ENCODE measurements at places on chromosomes 3 and 15.

- DNase-seq, result no peak
Measured at GRCh38 chr15:100765467-100766241, 114.0 kb upstream of the ALDH1A3 start.

- no peak for DNase-seq
Measured at GRCh38 chr15:31345606-31346366, 19.2 kb downstream of the KLF13 start.

- peak; percentile 81 for DNase-seq
Measured at GRCh38 chr15:92907896-92908712, 8.0 kb downstream of the CHD2 start.

DNA sequence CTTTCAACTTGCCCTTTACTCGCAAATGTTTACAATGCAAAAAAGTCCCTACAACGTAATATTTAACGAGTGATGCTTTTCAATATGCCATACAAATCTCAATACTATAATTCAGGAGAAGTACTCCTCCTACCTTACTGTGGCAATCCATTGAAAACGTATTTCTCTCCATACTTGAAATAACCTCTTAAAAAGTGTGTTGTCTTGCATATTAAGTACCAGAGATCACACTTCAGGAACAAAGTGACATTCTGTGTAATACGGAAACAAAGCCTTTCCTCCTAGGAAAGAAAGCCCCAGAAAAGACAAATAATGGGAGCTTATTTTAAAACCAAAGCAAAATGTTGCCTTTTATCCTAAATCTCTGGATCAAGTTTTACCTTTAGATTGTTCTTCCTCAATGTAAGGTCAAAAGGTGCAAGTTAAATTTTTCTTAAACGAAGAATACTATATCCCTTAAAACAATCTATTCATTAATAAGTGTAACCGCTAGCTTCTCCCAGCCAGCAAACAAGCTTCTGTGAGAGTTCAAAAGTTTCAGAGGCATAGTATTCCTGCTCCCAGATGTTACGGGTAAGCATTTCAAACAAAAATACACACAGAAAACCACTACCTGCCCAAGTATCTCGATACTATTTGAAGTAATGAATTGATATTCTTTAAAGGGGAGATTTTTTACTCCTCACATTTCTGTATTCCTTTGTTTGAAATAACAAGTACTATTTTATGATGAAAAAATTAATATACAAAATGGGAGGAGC, 1.7 kb downstream of the TJP1 start:
- no peak for DNase-seq

- peak; percentile 44 for DNase-seq
Measured at GRCh38 chr3:37198996-37199395, 24.6 kb upstream of the LRRFIP2 start.

GRCh38 chr3:45477041-45477725, 88.8 kb downstream of the LARS2 start:
- DNase-seq, result no peak

DNA sequence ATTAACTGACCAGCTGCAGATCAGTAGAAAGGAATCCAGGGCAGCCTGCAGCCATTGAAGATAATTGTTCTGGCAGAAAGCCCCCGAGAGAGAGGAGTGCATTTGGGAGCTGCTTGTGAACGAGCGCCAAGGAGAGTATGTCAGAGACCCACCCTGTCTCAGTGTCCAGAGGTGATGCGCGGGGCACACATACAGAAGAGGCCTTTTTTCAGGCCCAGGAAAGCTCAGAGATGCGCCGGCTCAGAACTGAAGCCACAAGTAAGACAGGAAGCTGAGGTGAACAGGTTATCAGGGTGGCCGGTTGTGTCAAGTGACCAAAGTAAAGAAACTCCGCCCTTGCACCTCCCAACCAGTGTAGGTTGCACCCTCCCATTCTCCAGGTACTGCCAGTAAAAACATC, 59.8 kb upstream of the HEG1 start:
- peak; percentile 60 for DNase-seq

DNA sequence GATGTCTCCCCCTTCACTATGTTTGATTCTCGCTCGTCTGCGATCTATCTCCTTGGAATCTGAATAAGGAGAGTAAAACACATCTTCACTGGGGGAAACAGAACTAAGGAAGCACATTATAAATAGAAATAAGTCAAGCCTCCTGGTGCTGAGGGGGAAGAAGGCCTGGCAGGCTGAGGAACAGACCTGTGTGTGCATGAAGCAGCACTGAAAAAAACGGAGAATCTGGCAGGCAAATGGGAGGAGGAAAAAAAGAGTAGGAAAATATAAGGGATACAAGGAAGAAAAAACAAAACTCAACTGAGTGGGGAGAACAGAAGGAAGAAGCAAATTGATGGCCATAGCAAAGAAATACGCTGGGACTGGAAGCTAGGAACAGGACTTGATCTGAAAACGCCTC, 25.7 kb downstream of the PARP16 start:
- no peak for DNase-seq

DNA sequence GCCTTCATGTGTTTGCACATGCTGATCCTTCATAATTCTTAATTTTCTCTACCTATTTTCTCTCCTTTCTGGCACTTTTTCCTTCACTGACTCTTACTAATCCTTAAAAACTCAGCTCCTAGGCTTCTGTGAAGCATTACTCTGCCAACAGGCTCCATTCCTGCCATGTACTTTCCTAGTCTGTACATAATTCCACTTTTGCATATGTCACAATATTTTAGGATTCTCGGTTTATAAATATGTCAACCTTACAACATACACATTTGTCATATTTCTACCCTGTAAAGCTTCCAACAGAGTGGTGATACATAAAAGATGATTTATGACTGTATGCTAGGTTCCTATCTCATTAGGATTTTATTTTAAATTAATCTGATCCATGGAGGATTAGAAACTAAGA, 38.2 kb upstream of the AGTR1 start:
- no peak for DNase-seq

DNA sequence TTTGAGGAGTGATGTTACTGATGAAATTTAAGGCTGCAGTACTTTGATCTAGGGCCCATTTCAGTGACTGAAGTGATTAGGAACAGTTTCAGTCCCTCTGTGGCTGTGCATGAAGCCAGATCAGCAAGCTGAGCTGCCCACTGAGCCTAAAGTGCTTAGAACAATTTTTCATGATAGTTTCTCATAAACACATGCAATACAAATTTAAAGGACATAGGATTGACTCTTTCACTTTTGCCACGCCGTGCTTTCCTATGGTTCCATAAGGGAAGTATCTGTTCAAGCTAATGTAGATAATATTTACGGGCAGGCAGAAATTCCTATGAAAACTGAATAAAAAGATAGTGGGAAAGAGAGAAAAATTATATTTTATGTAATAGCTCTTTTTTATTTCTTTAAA, 10.6 kb downstream of the ANKUB1 start:
- DNase-seq, result no peak

- peak; percentile 96 for DNase-seq
Measured at GRCh38 chr3:11568503-11569155, 75.1 kb downstream of the VGLL4 start.

DNA sequence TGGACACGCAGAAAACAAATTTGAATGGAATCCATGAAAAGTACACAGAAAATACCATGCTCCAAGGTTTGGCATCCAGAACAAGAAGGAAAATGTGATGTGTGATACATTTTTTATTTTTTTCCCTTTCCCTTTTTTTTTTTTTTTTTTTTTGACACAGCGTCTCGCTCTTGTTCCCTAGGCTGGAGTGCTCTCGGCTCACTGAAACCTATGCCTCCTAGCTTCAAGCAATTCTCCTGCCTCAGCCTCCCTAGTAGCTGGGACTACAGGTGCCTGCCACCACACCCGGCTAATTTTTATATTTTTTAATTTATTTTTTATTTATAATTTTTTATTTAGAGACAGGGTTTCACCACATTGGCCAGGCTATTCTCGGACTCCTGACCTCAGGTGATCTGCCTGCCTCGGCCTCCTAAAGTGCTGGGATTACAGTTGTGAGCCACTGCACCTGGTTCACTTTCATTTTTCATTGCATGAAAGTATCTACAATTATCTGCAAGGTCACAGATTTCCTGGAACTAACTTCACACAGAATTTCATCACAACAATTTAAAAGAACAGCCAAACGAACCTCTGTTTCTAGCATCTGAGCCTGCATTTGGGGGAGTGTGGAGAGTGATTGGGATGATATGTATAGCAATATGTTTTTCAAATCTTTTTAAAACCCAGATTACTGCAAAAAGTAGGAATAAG, 8.3 kb downstream of the POU1F1 start:
- DNase-seq, result no peak

DNA sequence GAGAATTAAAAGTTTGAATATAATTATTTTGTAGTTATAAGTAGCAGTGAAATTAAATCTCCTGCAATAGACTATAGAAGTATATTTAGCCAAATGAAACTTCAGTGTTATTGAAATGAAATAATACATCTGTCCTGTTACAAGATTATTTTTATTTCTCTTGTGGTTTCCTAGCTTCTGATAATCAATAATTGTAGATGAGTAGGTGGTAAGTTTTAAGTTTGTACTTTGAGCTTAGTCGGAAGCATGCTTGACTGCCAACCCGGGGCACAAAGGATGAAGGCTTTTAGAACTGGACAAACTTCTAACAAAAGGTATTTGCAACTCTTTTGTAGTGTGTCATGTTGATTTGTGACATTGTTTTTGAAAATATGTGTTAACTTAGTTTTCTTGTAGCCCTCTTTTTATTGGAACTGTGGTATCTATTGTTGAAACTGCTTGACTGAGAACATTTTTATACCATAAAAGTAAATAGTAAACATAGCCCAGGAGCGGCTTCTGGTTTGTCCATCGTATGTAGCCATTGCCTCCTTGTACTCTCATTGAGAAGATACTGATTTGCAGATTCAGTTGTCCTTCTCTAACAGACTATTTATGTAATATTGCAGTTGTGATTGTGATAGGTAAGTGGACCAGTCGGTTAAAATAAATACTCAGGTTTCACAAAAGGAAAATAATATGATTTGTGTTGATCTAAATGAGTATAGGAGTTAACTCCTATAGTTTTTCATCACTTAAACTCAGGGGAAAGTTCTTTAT, 2.9 kb downstream of the CTNNB1 start:
- no peak for DNase-seq

DNA sequence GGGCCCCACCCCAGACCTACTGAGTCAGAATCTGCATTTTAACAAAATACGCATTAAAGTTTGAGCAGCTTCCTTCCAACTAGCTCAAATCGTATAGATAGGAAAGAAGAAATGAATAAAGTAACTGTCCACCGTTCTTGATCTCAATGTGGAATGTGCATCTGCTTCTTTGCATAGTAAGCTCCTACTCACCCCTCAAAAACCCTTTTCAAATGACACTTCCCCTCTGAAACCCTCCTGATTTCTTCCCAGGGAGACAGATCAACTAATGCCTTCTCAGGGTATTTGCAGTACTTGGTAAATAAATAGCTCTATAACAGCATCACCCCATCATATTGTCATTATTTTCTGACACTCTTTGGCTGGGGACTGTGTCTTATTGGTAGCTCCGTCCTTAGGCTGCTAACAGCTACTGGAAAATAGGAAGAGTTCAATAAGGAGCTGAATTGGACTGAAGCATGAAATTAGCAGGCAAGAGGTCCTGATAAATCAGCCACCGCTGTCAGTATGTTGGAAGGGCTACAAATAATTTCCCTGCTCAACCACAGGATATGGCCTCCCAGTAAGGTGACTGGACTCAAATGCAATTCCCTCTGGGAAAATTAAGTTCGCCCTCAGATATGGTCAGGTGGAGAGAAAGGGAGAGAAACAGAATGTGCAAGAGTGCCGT, 10.2 kb downstream of the OXTR start:
- peak; percentile 36 for DNase-seq

DNA sequence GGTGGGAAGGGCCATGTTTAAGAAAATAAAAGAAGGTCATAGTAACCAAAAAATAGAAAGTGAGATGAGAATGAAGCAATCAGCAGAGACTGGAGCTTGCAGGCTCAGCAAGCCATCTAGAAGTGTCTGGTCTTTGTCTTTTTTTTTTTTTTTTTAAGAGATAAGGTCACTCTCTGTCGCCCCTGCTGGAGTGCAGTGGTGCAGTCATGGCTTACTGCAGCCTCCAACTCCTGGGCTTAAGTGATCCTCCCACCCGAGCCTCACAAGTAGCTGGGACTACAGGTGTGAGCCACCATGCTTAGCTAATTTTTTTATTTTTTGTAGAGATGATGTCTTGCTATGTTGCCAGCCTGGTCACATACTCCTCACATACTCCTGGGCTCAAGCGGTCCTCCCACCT, 36.2 kb downstream of the GXYLT2 start:
- DNase-seq, result no peak

DNA sequence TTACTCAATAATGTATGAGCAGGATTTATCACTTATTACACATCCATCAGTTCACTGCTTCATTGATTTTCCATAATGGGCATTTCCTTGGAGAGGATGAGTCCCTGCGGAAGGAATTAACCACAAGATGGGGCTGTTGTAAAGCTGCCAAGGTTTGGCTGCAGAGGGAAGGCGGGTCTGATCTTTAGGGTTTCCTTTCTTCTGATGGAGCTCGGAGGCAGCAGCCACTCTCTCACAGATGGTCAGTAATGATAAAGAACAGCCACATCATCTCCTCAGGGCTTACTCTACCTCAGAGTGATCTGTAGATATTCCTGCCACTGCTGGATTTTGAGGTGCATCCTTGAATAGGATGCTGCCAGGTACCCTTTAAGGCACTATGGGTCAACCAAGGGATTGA, 115.2 kb downstream of the USP13 start:
- peak; percentile 86 for DNase-seq

- no peak for DNase-seq
Measured at GRCh38 chr15:95929232-95929846, 401.2 kb upstream of the NR2F2 start.

GRCh38 chr3:78822726-78823125, 945.1 kb downstream of the ROBO1 start:
- DNase-seq, result no peak

GRCh38 chr15:53203454-53203853, 413.3 kb upstream of the ONECUT1 start:
- DNase-seq, result no peak

GRCh38 chr15:96079041-96079440, 251.5 kb upstream of the NR2F2 start:
- no peak for DNase-seq

GRCh38 chr3:112012205-112012992, 13.7 kb downstream of the TAGLN3 start:
- DNase-seq, result no peak

DNA sequence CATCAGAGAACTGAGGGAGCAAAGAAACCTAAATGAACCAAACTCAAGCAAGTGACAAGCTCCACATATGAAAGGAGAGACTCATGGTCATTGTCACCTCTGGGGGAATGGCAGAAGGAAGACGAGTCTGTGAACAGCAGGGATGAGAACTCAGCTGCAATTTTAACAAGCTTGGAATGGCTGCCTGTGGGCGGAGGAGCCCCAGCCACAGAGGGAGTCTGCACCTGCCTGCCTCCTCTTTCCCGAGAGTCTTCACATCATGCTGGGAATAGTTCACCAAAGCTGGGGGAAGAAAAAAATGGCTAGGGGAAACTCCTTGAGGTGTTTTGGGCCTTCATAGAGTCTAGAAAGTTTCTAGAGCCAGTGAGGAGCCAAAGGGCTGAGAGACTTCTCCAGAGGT, 21.3 kb upstream of the BHLHE40 start:
- no peak for DNase-seq

- no peak for DNase-seq
Measured at GRCh38 chr3:32440611-32441350, 49.1 kb downstream of the CMTM7 start.
